ENCODE measurements at places on chromosomes 5 and 9.

GRCh38 chr5:139116100-139116655 lies 82.0 kb downstream of the SIL1 start:
- no peak overlapping the region for H3K27ac ChIP-seq
- no peak for DNase-seq
- no peaks in the 10 kb centered on the region for H3K4me1 ChIP-seq

DNA sequence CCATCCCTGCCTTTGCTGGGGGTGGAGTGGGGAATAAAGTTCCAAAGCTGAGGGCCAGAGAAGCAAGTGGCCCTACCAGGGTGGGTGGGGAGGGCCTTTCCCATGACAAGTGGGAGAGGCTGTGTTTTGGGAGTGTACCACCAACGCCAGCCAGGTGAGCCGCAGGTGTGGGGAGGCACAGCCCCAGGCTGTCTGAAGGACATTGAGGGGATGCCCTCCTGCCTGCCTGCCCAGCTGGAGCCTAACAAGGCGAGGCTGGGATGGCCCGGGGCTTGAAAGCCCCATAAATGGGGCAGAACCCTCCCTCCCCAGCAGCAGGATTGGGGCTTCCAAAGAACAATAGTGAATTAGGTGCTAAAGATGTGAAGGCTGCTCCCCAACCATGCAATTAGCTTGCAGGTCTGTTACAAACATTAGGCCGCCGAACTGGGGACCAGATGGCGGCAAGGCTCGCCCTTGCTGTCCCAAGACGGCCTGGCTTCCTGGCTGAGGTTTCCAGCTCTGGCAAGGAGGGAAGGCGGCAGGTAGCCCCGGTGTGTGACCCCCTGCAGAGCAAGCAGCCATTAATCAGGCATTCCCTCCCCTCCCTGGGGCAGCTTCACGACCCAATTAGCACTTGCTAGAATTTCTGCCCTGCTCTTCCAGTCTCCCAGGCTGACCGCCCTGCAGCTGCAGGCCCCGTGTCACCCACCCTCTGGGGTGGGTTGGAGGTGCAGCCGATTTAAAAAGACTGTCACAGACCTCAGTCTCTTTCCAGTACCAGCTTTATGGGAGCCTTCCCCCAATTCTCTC lies 42.9 kb downstream of the FGF18 start:
- H3K27me3 ChIP-seq = peaks cover 3% of the 10 kb centered on the region
- no peak for DNase-seq
- no peak overlapping the region for H3K4me3 ChIP-seq
- H3K36me3 ChIP-seq = no peaks in the 10 kb centered on the region

- H3K4me3 ChIP-seq = no peak overlapping the region
- no peaks in the 10 kb centered on the region for H3K36me3 ChIP-seq
- no peaks in the 10 kb centered on the region for H3K27me3 ChIP-seq
- peak; percentile 21 for DNase-seq
- no peaks in the 10 kb centered on the region for H3K4me1 ChIP-seq
Observed at GRCh38 chr5:24633715-24634325, 11.0 kb downstream of the CDH10 start.

DNA sequence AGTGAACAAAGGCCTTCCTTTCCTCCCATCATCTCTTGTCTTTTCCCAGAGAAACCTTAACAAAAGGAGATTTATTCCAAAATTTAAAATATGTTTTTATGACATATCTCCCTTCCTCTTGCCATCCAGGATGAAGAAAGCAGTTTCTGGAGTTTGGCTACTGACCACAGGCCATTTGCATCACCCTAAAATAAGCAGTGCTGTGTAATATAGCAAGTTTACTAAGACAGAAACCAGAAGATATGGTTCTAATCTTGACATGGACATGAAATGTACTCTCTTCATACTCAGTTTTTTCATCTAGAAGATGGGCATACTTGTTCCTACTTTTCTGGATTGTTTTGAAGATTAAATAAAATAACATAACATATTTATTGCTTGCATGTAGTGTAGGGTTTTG lies 50.2 kb upstream of the ZFAND5 start:
- no peak overlapping the region for H3K27ac ChIP-seq
- no peaks in the 10 kb centered on the region for H3K4me1 ChIP-seq
- no peak overlapping the region for H3K4me3 ChIP-seq

- no peak overlapping the region for H3K4me3 ChIP-seq
- H3K36me3 ChIP-seq = no peaks in the 10 kb centered on the region
- no peaks in the 10 kb centered on the region for H3K27me3 ChIP-seq
Observed at GRCh38 chr5:126900796-126901195, 123.9 kb downstream of the LMNB1 start.
